ENCODE measurements at places on chromosomes 4 and X.

DNA sequence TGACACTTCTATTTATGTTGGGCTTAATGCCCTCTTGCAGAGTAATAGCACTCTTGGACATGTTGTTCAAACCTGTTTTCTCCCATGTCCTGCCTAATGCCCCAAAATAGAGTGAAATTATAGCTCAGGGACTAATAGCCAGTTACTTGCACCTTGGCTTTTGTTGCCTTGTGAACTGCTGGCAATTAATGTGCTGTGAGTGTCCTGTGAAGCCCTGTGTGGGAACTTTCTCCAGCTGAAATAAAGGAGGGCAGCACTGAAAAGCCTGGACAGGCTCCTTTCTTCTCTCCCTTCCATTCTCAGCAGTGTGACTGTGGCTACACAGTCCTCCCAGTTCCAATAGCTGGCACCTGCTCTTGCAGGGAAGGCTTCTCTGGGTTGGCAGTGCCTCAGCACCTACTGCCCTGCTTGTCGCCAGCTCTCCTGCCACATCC is 72.4 kb downstream of the DCLK2 start:
- DNase-seq, result no peak

GRCh38 chr4:36224972-36225903 is 19.1 kb downstream of the ARAP2 start:
- no peak for DNase-seq

GRCh38 chr4:107897823-107898222 is 33.5 kb upstream of the CYP2U1 start:
- no peak for DNase-seq

DNA sequence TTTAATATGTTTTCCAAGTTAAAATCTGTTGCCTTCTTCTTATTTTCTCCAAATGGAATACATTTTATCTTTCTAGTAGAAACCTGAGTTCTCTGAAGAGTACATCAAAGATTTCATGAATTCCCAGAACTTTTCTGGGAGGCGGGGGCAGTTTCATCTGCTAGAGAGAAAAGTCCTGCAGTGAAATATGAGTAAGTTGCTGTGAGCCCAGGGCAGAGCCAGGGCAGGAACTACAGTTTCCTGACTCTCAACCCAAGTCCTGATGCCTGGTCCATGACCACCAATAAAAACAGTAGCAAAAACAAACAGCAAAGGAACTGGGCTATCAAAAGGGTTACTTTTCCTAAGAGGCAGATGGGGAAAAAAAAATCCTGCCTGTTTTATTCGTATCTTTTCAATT is 239.4 kb upstream of the CTSO start:
- DNase-seq, result no peak

DNA sequence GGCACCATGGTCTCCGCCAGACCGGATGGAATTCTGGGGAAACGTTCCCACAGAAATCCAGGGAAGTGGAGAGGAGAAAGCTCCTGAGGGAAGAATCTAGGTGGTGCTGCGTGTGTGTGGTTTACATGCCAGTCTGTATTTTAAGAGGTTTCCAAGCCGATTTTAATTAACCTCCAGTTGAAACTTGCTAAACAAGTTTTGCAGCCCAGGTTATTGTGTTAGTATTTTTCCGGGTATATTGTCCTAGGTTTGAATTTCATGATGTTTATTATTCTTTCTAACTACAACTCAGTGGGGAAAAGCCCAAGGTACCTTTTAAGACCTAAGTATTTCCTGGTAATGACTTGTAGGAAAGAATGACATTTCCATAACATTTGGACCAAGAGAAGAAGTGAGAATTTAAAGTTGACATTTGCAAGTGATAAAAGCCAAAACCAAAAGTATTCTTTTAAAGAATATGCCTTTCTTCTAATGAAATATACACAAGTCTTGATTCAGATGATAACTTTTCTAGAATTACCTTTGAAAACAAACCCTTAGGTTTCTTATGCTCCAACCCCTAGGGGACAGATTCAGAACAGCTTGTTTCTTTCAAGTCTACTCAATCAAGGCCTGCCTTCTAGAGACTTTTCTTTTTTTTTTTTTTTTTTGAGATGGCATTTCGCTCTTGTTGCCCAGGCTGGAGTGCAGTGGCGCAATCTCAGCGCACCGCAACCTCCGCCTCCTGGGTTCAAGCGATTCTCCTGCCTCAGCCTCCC is 14.6 kb downstream of the SAT1 start:
- no peak for DNase-seq

- no peak for DNase-seq
Observed at GRCh38 chrX:136586386-136586785, 54.4 kb downstream of the VGLL1 start.

Data from activated CD4-positive, alpha-beta T cell treated with anti-CD3 and anti-CD28 coated beads for 1 hour (primary cell).